Uterus (tissue), 4 donors: ENCODE measurements at places on chromosomes 13 and 19. TPM values are rescaled to one million over a fixed set of nuclear protein-coding genes. Genes with fewer than 3 reads are reported as not detected.

DNA sequence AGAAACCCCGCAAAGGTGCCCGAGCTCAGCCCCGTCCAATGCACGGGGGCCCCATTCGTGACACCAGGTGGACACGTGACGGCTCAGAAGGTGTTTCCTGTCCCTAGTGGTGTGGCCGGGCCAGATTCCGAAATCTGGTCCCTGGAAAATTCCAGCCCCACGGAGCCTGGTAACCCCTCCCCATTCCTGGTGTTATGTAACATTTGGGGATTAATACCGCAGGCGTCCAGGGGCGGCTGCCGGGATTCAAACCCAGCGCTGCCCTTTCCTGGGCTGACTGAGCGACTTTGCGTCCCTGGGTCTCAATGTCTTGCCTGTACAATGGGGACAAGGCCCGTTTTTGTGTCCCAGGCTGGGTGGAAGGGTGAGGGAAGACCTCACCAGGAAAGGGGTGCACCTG lies 1.0 kb upstream of the PLK5 start:
- no peak overlapping the region for H3K27ac ChIP-seq
- no peak for DNase-seq
- H3K4me3 ChIP-seq: no peak overlapping the region
- H3K36me3 ChIP-seq: no peaks in the 10 kb centered on the region
- H3K27me3 ChIP-seq: no peaks in the 10 kb centered on the region

GRCh38 chr13:46648166-46648607 lies 95.2 kb downstream of the LRCH1 start:
- no peak overlapping the region for H3K27ac ChIP-seq
- H3K4me1 ChIP-seq: no peaks in the 10 kb centered on the region
- H3K36me3 ChIP-seq: no peaks in the 10 kb centered on the region
- H3K4me3 ChIP-seq: no peak overlapping the region

The DKKL1 gene
- 1.3 TPM for total RNA-seq

The JSRP1 gene
- not detected for total RNA-seq

The JAK3 gene
- total RNA-seq: 4.7 TPM

DNA sequence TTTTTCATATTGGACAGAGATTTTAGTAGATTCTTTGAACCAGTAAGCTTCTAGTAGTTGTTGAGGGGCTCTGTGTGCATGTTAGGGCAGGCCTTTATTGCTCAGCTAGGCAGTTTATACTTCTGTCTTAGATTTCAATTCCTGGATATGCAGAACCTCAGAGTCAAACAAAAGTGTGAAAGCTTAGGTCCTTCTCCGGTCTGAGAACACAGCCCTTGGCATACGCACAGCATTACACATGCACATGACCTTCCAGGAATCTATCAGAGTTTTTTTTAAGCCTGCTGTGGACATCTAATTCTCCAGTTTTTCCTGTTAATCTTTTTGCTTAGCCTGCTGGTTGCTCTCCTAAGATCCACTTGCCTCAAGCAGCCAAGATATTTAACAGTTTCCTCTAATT lies 77.9 kb upstream of the KL start:
- no peak overlapping the region for H3K27ac ChIP-seq
- H3K27me3 ChIP-seq: no peaks in the 10 kb centered on the region
- no peak overlapping the region for H3K4me3 ChIP-seq
- DNase-seq: no peak
- H3K4me1 ChIP-seq: no peaks in the 10 kb centered on the region

- H3K27ac ChIP-seq: no peak overlapping the region
- H3K4me1 ChIP-seq: no peaks in the 10 kb centered on the region
- no peak overlapping the region for H3K4me3 ChIP-seq
- H3K36me3 ChIP-seq: no peaks in the 10 kb centered on the region
- no peak for DNase-seq
Observed at GRCh38 chr13:75687150-75687763, 51.1 kb downstream of the LMO7 start.

DNA sequence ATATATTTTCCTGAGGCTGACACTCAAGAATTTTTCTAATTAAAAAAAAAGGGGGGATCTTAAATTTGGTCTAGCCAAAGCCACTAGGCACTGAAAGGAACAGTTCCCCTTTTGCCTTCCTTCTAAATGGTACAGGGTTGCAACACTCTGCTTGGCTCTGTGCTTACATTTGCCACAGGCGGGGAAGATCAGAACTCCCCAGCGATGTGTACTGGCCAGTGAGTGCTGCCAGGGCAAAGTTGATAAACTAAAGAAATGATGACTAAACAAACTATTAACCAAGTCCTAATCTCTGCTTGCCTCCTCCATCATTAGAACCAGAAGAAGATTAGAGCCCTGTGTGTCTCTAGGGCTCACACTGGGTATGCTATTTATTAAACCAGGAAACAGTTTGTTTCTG lies 75.3 kb upstream of the SCEL start:
- H3K27me3 ChIP-seq: no peaks in the 10 kb centered on the region
- H3K36me3 ChIP-seq: no peaks in the 10 kb centered on the region
- DNase-seq: no peak
- H3K27ac ChIP-seq: no peak overlapping the region
- no peak overlapping the region for H3K4me3 ChIP-seq

The AMH gene
- total RNA-seq: 0.35 TPM

The MYBPC2 gene
- total RNA-seq: 0.28 TPM

DNA sequence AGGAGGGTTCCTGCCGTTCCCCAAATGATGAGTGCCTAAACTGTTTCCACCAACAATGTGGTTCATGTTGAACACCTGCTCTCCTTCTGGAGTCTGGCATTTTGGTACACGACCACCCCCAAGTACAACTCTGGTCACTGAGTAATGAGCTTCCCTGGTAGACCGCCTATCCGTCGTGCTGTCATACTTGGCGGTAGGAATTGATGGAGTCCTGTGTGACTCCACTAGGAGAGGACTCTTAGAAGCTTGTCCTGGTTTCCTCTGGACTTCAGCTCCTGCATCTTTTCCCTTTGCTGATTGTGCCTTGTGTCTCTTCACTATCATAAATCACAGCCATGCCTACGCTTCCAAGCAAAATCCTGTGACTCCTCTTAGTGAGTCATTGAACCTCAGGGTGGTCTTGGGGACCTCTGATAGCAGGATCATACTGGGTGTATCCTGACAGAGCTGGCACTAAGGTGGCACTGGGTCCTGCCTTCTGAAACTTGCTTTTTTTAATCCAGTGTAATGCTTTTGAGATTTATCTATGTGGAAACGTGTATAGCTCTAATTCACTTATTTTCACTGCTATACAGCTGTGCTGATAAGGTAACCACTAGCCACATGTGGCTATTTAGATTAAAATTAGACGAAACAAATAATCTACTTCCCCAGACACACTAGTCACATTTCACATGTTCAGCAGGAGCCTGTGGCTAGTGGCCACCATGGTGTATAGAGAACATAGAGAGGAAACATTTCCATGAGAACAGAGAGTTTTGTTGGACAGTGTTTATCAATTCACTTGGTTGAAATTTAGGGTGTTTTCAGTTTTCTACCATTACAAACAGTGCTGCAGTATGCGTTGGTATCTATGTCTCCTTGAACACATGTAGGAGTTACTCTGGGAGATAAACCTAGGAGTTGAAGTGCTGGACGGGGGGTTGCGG lies 6.1 kb upstream of the ASF1B start:
- H3K27me3 ChIP-seq: no peaks in the 10 kb centered on the region
- no peak for DNase-seq
- H3K36me3 ChIP-seq: no peaks in the 10 kb centered on the region

DNA sequence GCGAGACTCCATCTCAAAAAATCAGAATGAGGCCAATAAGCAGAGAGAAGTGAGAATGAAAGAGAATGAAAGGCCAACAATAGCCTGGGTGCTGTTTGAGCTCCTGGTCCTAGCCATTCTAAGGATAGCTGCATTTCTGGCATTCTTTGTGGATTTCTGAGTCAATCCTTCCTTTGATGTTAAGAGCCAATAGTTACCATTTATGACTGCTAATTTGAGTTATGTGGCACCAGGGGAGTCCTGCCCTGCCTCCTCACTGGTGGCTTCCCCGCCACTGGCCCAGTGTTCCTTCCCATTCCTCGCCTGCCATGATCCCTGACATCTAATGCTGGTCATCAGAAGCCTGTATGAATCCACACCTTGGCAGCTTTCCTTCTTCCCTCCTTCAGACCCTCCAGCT lies 991.2 kb downstream of the UQCRFS1 start:
- H3K4me1 ChIP-seq: no peaks in the 10 kb centered on the region
- H3K36me3 ChIP-seq: no peaks in the 10 kb centered on the region
- H3K4me3 ChIP-seq: no peak overlapping the region
- no peaks in the 10 kb centered on the region for H3K27me3 ChIP-seq
- no peak overlapping the region for H3K27ac ChIP-seq

- H3K27ac ChIP-seq: no peak overlapping the region
- H3K36me3 ChIP-seq: no peaks in the 10 kb centered on the region
- no peaks in the 10 kb centered on the region for H3K27me3 ChIP-seq
Observed at GRCh38 chr19:18946335-18946734, 5.3 kb upstream of the HOMER3 start.

DNA sequence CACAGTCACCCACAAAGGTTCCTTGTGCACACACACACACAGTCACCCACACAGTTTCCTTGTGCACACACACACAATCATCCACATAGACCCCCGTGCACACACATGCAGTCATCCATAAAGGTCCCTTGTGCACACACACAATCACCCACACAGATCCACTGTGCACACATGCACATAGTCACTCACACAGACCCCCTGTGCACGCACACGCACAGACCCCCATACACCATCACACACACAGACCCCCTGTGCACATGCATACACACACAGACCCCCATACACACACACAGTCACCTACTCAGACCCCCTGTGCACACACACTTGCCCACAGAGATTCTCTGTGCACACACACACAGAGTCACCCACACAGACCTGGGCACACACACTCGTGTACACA lies 107.1 kb downstream of the HSPH1 start:
- no peaks in the 10 kb centered on the region for H3K27me3 ChIP-seq
- DNase-seq: no peak
- no peaks in the 10 kb centered on the region for H3K4me1 ChIP-seq
- no peak overlapping the region for H3K27ac ChIP-seq

The CYP2B6 gene
- not detected for total RNA-seq

GRCh38 chr19:41296433-41296871 lies 13.5 kb upstream of the CCDC97 start:
- no peak for DNase-seq
- H3K4me1 ChIP-seq: no peaks in the 10 kb centered on the region
- H3K27ac ChIP-seq: peak overlapping the region; percentile 17
- no peaks in the 10 kb centered on the region for H3K27me3 ChIP-seq
- no peaks in the 10 kb centered on the region for H3K36me3 ChIP-seq
- no peak overlapping the region for H3K4me3 ChIP-seq

DNA sequence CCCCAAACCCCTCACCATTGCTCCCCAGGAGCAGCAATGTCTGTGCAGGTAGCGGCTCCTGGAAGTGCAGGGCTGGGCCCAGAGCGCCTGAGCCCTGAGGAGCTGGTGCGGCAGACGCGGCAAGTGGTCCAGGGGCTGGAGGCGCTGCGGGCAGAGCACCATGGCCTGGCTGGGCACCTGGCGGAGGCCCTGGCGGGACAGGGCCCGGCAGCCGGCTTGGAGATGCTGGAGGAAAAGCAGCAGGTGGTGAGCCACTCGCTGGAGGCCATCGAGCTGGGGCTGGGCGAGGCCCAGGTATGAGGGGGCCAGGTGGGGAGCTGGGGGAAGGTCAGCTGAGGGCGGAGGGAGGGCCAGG lies 4.9 kb downstream of the KLC3 start:
- H3K27ac ChIP-seq: no peak overlapping the region
- H3K27me3 ChIP-seq: peaks cover 23% of the 10 kb centered on the region
- DNase-seq: no peak
- H3K4me1 ChIP-seq: peaks cover 3% of the 10 kb centered on the region
- H3K36me3 ChIP-seq: no peaks in the 10 kb centered on the region

The GSX1 gene
- total RNA-seq: not detected

The BEST2 gene
- not detected for total RNA-seq

The CCDC97 gene
- 4.4 TPM for total RNA-seq

GRCh38 chr13:106681536-106681935 lies 113.6 kb upstream of the ARGLU1 start:
- no peaks in the 10 kb centered on the region for H3K36me3 ChIP-seq
- H3K4me1 ChIP-seq: no peaks in the 10 kb centered on the region
- H3K4me3 ChIP-seq: no peak overlapping the region
- H3K27ac ChIP-seq: no peak overlapping the region
- DNase-seq: no peak

GRCh38 chr13:38590230-38590629 lies 96.6 kb upstream of the FREM2 start:
- no peak overlapping the region for H3K27ac ChIP-seq
- no peaks in the 10 kb centered on the region for H3K36me3 ChIP-seq
- H3K4me3 ChIP-seq: no peak overlapping the region
- H3K4me1 ChIP-seq: no peaks in the 10 kb centered on the region
- H3K27me3 ChIP-seq: no peaks in the 10 kb centered on the region
- no peak for DNase-seq

The ACER1 gene
- total RNA-seq: not detected

The ZNF729 gene
- total RNA-seq: not detected

- no peaks in the 10 kb centered on the region for H3K36me3 ChIP-seq
- peak overlapping the region; percentile 49 for H3K4me3 ChIP-seq
- no peaks in the 10 kb centered on the region for H3K27me3 ChIP-seq
- H3K27ac ChIP-seq: peak overlapping the region; percentile 99
- H3K4me1 ChIP-seq: peaks cover 10% of the 10 kb centered on the region
Observed at GRCh38 chr19:48635263-48635965, 1.8 kb downstream of the DBP start.

The CBARP gene
- not detected for total RNA-seq

- H3K36me3 ChIP-seq: no peaks in the 10 kb centered on the region
- peak; percentile 71 for DNase-seq
- peak overlapping the region; percentile 86 for H3K27ac ChIP-seq
- H3K27me3 ChIP-seq: no peaks in the 10 kb centered on the region
- peak overlapping the region; percentile 74 for H3K4me3 ChIP-seq
Observed at GRCh38 chr19:53868091-53868891, 608 bp downstream of the MYADM start.

DNA sequence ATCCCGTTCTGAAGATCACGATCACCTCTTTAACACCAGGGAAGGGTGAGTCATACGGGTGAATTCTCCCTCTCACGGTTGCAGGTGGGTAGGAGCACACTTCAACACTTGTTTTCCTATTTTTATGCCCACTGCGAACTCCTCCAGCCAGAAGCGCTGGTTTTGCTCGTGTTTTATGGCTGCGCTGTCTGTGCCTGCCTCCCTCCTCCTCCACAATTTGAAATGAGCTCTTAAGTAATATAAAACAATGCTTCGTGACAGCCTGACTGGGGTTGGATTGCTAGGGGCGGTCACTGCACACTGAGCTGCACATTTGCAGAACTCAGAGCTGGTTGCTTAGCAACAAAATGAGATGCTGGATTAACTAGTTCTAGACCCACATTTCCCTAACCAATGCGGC lies 12.9 kb downstream of the CCDC70 start:
- DNase-seq: peak; percentile 29
- H3K4me1 ChIP-seq: no peaks in the 10 kb centered on the region
- H3K27me3 ChIP-seq: no peaks in the 10 kb centered on the region
- no peak overlapping the region for H3K4me3 ChIP-seq

- no peak for DNase-seq
- H3K36me3 ChIP-seq: no peaks in the 10 kb centered on the region
- no peaks in the 10 kb centered on the region for H3K4me1 ChIP-seq
- no peak overlapping the region for H3K4me3 ChIP-seq
- no peaks in the 10 kb centered on the region for H3K27me3 ChIP-seq
Observed at GRCh38 chr13:42653679-42654078, 79.7 kb downstream of the TNFSF11 start.

GRCh38 chr13:20390526-20391175 lies 135.0 kb downstream of the CRYL1 start:
- no peak overlapping the region for H3K4me3 ChIP-seq
- H3K4me1 ChIP-seq: no peaks in the 10 kb centered on the region
- H3K27me3 ChIP-seq: no peaks in the 10 kb centered on the region
- H3K36me3 ChIP-seq: no peaks in the 10 kb centered on the region

GRCh38 chr13:98173431-98174152 lies 3.5 kb downstream of the RNF113B start:
- peak; percentile 43 for DNase-seq
- H3K36me3 ChIP-seq: no peaks in the 10 kb centered on the region
- H3K4me1 ChIP-seq: peaks cover 25% of the 10 kb centered on the region
- H3K27me3 ChIP-seq: no peaks in the 10 kb centered on the region
- H3K4me3 ChIP-seq: no peak overlapping the region
- peak overlapping the region; percentile 77 for H3K27ac ChIP-seq

The ZNF560 gene
- total RNA-seq: 0.37 TPM
